Right atrium auricular region (tissue), 2 donors: ENCODE measurements at places on chromosomes 7 and 10.

GRCh38 chr7:106021151-106022067 lies 58.3 kb downstream of the CDHR3 start:
- no peak for DNase-seq

GRCh38 chr10:125080984-125081383 lies 79.4 kb downstream of the CTBP2 start:
- no peak for DNase-seq

GRCh38 chr7:82152858-82153257 lies 290.7 kb downstream of the CACNA2D1 start:
- no peak for DNase-seq

DNA sequence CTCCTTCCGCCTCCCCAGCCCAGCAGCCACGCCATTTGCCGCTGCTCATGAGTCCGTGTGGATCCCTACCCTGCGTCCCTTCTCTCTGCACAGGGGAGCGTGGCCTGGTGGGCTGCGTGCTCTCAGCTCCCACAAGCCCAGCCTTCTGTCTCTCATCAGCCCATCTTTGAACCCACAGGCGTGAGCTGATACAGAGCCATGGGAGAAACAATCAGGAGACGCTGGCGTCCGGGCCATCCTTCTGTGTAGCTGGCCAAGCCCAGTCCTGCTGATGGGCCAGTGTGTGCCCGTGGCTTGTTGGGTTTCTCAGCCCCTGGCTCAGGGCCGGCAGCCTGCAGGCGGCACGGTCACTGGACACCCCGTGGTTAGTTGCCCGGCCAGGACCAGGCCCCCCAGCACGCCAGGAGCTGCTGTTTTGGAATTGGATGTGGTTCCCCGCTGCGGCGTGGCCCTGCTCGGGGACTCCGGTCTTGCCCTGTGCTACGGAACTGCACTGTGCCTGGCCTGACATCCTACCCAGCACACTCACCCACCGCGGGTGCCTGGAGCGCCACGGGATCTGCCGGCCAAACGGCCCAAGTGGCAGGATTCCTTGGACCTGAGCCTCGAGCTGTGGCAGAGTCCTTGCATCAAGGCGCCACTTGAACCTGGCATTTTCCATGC lies 88.9 kb downstream of the ELFN1 start:
- no peak for DNase-seq

DNA sequence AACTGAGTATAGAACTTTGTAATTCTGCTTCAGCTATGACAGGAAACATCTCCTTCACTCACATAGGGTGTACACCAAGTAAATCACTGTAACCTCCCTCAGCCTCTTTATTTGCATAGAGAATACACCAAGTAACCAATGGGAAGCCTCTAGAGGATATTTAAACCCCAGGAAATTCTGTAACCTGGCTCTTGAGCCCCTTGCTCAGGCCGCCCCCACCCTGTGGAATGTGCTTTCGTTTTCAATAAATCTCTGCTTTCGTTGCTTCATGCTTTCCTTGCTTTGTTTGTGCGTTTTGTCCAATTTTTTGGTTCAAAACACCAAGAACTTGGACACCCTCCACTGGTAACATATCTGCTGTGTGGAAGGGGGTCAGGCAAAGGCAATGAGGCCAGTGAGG lies 60.2 kb downstream of the CLRN3 start:
- DNase-seq, result peak; percentile 11

GRCh38 chr7:132480534-132480933 lies 95.7 kb downstream of the PLXNA4 start:
- DNase-seq, result peak; percentile 83
